ENCODE measurements at places on chromosomes 5 and 9.

- DNase-seq: no peak
Observed at GRCh38 chr5:107580889-107581820, 89.6 kb downstream of the EFNA5 start.

DNA sequence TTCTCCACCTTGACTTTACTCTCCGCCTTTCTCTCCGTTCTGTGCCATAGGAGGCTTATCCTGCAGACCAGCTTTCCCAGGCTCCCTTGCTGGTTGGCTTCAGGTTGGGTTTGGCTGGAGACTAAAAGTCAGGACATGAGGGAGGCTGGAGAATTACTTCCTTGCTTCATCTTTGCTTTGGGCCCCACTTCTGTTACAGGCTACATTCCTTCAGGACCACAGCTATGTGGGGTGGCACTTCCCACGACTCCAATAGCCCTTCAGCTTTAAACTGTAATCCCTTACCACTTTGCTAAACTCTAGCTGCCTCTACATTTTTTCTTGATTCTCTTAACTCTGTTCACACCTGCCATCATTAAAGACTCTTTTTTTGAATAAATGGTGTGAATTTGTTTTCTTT is 186.7 kb upstream of the NR4A3 start:
- no peak for DNase-seq

- no peak for DNase-seq
Observed at GRCh38 chr5:171421331-171422262, 2.1 kb downstream of the FGF18 start.

- no peak for DNase-seq
Observed at GRCh38 chr5:71872311-71872864, 153.3 kb downstream of the CARTPT start.

DNA sequence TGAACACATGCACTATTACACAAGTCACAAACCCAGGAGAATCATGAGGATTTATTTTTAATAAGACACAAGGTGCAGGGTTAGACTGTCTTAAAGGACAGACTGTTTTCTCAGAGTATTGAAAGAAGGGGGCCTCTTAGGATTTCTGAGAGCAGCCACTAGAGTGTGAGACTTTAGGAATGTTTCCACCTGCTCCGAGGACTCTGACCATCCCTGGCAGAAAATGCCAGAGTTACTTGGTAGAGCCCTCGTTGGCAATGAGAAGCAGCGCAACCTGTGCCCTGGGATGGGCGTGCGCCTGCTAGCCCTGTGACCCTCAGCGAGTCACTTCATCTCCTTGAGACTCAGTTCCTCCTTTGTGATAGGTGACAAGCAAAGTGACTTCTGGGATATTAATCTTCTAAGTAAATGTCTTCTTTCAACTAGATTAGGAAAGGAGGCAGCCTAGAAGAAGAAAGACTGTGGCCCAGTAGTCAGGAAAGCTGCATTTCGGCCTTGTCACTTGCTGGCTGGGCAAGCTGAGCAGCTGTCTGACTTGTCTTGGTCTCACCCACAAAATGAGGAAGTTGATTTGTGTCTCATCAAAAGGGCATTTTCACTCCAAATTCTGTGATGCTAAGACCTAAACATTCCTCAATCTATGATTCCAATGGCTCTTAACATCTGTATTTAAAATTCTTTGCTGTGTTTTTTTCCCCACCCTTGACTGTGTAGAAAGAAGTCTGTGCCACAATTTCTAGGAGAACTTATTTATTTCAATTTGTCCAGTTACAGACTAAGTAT is 60.5 kb downstream of the PTCD2 start:
- no peak for DNase-seq

DNA sequence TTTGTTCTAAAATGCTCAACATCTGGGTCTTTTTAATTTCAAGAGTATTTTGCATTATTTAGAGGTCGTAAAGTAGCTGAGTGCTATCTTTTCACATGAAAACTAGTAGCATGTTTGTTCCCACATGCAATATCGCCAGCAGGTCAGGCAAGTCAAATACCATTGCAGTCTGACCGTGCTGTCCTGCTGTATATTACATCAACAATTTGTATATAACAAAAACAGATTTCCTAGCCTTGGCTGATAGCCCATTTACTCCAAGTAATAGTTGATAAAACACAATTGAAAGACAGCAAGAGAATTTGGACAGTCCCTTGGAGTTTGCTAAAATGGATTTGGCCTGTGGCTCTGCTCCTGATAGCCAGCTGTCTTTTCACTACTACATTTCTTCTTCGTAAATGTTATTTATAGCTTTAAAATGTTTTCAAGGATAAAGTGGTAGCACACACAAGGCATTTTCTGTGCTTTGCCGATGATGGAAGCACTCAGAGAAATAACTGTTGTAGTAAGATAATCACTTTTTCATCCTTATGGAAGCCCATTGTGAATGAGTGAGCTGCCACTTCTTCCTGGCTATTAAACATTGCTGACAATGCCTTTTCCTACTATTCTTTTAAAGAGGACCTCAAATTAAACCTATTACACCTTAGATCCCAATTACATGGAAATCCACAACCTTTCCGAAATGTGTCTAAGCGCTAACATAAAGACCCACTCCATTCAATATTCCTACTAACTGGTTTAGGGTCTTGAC is 992.1 kb downstream of the MAT2B start:
- DNase-seq: no peak

- no peak for DNase-seq
Observed at GRCh38 chr5:68463606-68464005, 248.1 kb downstream of the PIK3R1 start.

- DNase-seq: peak; percentile 56
Observed at GRCh38 chr5:170638454-170639220, 134.8 kb downstream of the KCNIP1 start.

- DNase-seq: no peak
Observed at GRCh38 chr5:145750199-145750598, 84.9 kb downstream of the PRELID2 start.

DNA sequence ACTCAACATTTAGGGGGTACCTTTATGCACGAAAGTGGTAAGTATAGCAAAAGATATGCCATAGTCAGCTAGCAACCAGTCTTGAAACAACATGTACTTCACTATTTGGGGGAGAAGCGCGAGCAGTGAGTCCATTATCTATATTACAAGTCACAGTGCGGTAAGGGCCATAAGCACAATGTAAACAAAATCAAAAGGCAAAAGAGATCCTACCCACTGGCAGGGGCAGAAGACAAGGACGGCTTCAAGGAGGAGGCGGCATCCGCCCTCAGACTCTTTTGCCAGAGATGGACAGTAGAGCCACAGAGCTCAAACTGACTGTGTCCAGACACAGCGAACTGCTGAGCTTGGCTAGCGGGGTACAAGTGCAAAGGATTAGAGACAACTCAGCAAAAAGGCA is 9.6 kb downstream of the MAPK9 start:
- DNase-seq: no peak

GRCh38 chr9:115980976-115981375 is 172.6 kb upstream of the PAPPA start:
- no peak for DNase-seq

DNA sequence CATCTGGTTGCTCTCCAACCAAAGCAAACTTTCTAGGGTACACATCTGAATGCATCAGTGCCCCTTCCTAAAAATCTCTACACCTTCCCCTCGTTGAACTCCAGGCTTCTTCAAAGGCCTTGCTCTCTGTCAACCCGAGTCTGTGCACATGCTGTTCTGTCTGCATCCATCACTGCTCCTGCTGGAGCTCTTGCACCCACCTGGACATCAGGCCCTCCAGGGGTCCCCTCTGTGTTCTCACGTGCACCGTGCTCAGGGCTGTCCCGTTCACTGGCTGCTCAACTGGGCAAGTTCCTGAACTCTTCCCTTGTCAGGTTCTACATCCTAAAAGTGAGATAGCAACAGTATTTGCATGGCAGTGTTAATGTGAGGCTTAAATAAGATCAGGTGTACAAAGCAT is 62.7 kb upstream of the ANGPTL2 start:
- DNase-seq: no peak

Measured in naive thymus-derived CD8-positive, alpha-beta T cell (primary cell).